ENCODE measurements at places on chromosomes 7 and 10. TPM values are rescaled to one million over a fixed set of nuclear protein-coding genes. Genes with fewer than 3 reads are reported as not detected.

ADAM12 gene
- 0.20 TPM for total RNA-seq

SEMA3A gene
- total RNA-seq: 8.1 TPM

DNA sequence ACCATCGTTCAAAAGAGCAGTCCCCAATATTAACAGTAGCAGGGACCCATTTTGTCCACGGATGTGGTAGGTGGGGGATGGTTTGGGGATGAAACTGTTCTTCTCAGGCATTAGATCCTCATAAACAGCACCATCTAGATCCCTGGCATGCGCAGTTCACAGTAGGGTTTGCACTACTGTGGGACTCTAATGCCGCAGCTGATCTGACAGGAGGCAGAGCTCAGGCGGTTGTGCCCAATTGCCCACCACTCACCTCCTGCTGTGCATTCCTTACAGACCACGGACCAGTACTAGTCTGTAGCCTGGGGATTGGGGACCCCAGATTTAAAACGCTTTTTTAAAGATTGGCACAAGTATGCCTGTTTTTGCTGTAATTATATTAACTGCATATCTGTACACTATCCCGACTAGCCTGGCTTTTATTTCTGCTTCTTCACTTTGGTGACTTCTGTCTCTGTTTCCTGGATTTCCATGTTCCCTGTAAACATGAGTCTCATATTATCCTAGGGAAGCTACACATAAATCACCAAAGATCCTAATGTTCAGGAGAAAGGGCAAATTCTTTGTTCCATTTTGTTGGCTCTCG, 163.3 kb upstream of the AKR1E2 start:
- peak overlapping the region; percentile 88 for H3K27ac ChIP-seq
- DNase-seq: no peak
- no peak overlapping the region for H3K4me3 ChIP-seq

DNA sequence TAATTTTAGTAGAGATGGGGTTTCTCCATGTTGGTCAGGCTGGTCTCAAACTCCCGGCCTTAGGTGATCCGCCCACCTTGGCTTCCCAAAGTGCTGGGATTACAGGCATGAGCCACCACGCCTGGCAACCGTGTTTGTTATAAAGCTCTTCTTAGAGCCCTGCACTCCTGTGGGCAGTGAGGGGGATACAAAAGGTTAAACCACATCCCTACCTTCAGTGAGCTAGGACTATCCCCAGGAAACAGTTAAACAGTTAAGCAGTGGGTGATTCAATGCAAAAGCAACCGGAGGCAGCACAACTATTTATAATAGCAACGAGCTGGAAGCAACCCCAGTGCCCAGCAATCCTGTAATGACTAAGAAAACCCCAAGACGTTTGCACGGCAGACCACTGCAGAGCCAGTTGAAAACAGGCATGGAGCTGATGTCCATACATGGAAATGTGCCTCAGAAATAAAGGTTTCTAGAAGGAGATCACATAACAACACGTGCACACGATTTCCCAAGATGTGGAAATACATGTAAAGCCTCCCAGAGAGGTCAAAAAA, 107.2 kb upstream of the LYZL2 start:
- no peaks in the 10 kb centered on the region for H3K27me3 ChIP-seq
- H3K27ac ChIP-seq: no peak overlapping the region
- no peaks in the 10 kb centered on the region for H3K4me1 ChIP-seq
- no peak overlapping the region for H3K4me3 ChIP-seq
- no peaks in the 10 kb centered on the region for H3K36me3 ChIP-seq

GRCh38 chr7:20559883-20560282, 55.6 kb upstream of the ABCB5 start:
- no peak overlapping the region for H3K4me3 ChIP-seq
- no peak overlapping the region for H3K27ac ChIP-seq
- H3K27me3 ChIP-seq: no peaks in the 10 kb centered on the region
- DNase-seq: no peak

GRCh38 chr10:116752563-116752962, 10.2 kb upstream of the HSPA12A start:
- no peak overlapping the region for H3K4me3 ChIP-seq
- H3K27me3 ChIP-seq: no peaks in the 10 kb centered on the region
- H3K27ac ChIP-seq: peak overlapping the region; percentile 54
- no peak for DNase-seq

Measured in thyroid gland (tissue), 4 donors.